Right lung (tissue), 10 donors: ENCODE measurements at places on chromosomes 7 and 10.

DNA sequence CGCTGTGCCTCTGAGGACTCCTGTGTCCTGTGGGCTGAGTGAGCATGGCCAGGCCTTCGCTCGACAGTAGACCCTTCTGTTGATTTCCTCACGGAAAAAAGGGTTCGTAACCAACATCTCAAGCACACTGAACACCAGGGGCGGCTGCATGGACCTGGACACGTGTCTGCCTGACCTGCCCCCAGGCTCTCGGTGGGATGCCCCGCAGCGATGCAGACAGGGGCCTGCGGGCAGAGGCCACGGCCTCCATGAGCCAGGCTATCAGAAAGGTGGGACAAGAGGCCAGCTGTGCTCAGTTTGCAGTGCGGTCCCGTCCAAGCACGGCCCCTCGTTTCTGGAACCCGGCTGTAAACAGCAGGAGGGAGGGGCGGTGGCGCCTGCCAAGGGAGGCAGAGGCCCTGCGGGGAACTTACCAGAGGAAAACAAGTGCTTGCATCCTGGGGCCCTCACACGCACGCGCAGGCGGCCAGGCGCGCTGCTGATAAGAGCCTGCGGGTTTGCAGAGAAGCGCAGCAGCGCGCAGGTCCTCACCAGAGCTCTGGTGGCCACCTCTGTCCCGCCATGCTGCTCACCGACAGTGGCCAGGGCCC lies 10.6 kb downstream of the GPR146 start:
- DNase-seq: peak; percentile 78

DNA sequence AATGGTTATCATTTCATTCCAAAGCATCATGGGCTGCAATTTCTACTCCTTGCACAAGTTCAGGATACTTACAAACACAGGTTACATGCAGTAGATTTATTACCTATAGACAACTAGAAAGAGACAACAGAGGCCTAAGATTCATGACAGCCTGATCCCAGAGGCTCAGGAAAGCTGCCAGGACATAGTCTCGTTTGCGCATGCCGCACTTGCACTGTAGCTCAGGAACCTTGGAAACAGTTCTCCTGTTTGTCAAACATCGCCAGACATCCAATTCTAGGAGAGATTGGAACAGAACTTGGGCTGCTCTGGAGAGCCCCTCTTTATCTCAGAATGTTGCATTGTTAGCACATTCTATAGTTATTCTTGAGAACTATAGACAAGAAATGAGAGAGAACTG lies 216.2 kb upstream of the CDC14C start:
- no peak for DNase-seq

DNA sequence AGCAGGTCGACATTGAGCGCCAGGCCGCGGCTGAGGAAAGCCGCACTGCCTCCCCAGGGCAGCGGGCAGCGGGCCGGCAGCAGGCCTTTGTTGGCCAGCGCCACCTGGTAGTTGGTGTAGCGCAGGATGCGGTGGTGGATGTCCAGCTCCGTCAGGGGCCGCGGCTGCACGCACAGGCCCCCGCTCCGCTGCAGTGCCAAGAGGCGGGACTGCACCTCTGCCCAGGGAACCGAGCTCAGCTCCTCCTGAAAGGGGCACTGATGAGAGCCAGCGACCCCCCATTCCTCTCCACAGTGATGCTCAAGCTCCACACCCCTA lies 5.2 kb downstream of the ATG9B start:
- DNase-seq: no peak

DNA sequence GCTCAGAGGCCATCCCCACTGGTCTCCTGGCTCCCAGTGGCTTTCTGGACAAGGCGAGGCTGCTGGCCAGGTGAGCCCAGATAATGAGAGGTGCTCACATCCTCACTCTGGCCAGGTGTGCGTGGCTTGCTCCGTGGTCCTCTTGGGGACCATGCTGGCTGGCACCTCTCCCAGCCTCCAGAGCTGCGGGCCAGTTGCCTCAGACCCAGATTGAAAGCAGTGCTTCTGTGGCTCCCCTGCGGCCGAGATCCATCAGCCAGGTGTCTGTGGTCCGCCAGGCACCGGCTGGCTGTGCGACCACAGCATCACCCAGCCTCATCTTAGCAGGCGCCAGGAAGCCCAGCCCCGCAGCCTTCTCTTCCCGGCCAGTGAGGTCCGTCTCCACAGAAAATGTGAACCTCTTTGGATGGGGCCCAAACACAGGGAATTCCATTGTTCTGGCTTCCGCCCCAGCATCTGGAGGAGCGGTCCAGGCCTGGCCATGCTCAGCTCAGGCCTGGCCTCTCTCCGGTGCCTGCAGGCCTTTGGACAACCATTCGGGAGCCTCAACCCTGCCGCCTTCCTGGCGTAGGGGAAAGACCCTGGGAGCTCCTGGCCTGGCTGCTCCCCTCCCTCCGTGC lies 5.2 kb upstream of the TTYH3 start:
- DNase-seq: no peak

DNA sequence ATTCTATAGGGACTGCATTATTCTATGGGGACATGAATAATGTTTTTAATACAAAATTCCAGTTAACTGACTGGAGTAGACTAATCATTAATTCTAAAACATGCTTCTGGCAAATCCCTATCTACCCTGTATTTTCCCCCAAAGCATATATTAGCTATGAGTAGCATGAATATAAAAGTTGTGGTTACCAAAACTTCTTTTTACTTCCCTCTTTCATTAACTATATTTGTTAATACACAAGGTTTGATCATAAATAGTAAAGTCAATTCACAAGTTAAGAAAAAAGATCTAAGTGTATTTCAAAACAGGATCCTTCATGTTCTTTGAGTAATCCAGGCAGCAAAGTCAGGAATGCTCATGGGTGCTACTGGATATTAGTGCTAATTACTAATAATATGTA lies 2.9 kb upstream of the RALA start:
- DNase-seq: no peak

DNA sequence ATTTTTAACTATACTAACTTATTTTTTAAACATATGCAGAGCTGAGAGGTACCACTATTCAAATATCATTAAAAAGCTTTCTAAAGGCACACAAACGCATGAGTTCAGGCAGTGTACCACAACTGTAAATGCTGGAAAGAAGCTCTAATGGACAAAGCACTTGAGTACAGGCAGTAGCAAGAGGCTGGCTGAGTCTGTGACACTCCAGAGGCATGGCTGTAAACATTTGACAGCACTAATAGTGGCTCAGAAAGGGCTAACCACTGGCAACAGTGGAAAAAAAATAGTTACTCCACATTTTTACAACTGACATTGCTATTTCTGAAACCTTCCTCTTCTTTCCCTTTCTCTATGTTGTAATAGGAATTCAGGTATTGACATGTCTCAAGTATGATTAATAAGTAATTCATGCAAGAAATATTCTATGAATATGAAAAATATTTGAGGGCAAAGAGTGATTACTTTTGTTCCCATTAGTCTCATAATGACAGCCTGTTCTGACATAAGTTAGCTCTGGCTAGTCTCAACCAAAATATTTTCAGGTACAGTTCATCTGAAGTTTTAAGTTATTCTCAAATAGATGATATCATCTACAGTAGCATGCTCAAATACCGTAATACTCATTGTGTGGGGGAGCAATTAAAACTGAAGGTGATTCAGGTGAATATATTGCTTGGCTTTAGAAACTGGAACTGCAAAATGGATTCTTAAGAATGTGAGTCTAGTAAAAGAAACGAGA lies 324.0 kb upstream of the POT1 start:
- DNase-seq: no peak

DNA sequence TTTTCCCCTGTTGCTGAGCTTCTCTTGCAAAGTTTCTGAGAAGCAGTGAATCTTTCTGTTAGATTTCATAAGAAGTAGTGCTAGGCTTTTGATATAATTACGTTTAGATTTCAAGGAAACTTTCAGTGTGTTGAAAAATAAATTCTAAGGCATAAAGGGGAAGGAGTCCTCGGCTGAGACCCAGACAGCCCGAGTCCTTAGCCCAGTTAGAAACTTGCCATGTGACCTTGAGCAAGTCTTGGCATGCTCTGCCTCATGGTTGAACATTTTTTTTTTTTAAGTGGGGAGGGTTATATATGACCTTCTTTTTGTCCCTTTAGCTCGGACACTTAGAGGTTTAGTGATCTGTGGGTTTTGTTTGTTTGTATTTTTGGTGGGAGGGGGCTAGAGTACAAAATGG lies 117.5 kb downstream of the TCF7L2 start:
- DNase-seq: no peak

GRCh38 chr7:12761111-12761510 lies 73.7 kb downstream of the ARL4A start:
- DNase-seq: no peak

- no peak for DNase-seq
Observed at GRCh38 chr10:130766071-130766470, 545.5 kb downstream of the TCERG1L start.

DNA sequence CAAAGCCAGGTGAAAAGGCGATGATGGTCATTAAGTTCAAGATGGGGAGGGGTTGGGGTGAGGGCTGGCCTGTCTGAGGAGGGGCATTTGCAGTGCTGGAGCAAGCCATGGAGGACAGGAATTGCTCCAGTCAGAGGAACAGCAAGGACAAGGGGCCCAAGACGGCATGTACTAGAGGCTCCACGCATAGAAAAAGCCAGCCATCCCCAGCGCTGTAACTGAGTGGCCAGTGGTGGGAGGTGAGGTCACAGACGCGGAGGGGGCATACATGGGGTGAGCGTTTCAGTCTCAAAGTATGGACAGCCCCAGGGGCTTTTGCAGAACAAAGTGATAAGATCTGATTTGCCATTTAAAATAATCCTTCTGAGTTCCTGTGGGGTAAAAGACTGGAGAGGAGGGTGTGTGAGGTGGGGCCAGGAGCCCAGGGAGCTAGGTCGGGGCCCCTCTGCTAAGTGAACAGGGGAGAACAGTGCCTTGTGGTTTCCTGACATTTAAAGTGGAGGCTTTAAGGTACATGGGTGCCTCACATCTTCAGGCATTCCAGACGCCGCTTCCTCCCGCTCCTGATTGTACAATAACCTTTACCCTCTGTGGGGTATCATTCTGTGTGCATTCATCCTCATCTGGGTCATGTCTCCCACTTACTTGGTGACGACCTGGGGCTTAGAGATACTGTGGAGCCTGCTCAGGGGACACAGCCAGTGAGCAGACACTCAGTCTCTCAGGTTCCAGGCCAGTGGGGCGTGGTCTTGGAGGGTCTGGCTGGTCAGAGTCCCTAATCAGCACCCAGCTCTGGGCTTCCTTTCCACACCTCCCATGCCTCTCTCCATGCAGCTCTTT lies 105.6 kb upstream of the GPR26 start:
- DNase-seq: no peak

DNA sequence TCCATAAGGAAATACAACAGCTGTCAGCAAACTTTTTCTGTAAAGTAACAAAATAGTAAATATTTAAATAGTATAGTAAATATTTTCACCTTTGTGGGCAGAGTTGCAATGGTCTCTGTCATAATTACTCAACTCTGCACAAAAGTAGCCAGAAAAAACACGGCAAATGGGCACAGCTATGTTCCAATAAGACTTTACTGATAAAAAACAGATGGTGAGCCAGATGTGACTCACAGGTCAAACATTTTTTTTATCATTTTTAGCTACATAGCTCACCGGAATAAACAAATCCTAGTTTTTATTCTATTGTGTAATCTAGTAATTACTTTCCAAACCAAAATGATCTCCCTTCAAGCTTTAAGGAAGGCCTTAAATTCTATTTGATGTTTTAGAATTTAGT lies 55.3 kb downstream of the NCAPG2 start:
- DNase-seq: no peak

DNA sequence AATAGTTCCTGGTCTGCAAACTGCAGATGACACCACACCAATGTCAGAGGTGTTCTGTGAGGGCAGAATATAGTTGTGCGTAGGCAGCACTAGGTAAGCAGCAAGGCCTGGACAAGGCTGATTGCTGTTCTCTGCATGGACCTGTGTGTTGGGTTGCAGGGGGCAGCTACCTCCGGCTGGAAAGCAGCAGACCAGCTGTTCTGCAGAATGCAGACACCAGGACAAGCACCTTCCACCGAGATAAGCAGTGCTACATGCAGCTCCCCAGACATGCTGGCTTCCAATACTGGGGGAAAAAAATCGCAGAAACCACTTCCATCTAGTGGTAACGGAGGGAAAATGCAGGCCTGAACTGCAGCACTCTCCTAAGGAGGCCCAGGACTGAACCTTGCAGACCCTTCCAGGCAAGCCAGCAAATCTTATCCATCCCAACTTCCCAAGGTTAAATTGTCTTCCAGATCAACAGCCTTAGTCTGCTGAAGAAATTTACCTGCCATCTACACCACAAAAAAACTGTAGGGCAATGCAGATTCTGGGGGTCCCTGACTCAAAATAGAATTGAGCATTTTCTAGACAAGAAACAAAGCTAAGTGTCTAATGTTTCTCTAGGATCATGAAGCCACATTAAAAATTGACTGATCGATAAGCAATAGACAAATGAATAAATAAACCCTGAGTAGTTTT lies 50.5 kb upstream of the COBL start:
- DNase-seq: peak; percentile 53

DNA sequence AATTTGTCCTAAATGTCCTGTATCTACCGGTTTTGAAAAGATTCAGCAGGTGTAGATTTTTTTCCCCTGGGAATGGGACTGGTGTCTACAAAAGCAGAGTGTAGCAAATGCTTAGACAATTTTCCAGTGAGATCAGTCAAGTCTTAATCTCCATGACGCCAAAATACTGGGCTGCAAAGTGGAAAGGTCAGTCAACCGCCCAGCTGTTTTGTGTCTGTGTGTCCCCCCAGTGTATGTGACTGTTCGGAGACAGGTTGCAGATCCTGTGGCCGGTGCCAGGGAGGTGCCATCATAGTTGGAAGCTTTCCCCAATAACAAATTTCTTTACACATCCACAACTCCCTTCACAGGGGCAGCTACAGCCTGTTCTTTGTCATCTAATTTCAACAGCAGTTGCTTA lies 263.8 kb downstream of the ARHGAP12 start:
- no peak for DNase-seq

GRCh38 chr7:120802751-120803150 lies 55.2 kb downstream of the TSPAN12 start:
- DNase-seq: no peak

DNA sequence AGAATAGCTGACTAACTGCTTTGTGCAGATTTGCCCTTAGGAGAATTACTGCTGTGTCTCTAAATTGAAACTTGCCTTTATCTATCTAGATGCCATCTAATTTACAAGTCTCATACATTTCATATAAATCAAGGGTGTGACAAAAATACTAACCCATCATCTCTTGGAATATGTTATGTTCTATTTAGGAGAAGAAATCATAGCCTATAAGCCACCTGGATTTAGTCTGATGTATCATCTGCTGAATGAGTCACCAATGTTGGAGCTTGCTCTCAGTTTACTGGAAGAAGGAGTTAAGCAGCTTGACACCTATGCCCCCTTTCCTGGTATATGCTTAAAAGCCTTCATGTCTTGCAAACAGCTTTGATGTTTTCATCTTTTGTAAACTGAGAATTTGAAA lies 43.5 kb downstream of the NUP205 start:
- no peak for DNase-seq

DNA sequence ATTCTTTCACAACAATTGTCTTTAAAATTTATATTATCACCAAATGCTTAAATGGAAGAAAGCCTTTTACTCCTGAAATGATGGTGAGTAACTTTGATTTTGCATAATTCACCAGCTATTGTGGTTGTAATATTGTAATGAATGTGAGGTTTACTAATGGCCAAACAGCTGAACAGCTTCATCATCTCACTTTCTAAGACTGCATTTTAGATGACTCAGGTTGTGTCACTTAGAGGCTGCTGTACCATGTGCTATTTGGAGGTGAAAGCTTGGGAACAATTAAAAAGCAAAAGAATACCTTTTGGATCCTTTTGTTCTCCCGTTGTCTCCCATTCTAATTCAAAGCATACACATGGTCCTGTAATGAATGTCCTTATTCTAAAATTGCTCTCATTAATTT lies 604.0 kb upstream of the PFKP start:
- no peak for DNase-seq
